ENCODE measurements at places on chromosomes 3 and 15. TPM values are rescaled to one million over a fixed set of nuclear protein-coding genes. Genes with fewer than 3 reads are reported as not detected.

Gene ARRDC4
- total RNA-seq, result 8.1 TPM

- DNase-seq, result no peak
- no peak overlapping the region for H3K4me3 ChIP-seq
- no peaks in the 10 kb centered on the region for H3K4me1 ChIP-seq
- no peaks in the 10 kb centered on the region for H3K27me3 ChIP-seq
These were observed 236.3 kb downstream of the NFKBIZ start for GRCh38 chr3:102085431-102086176.

GRCh38 chr15:77988347-77989295, 88.9 kb downstream of the TBC1D2B start:
- DNase-seq, result no peak
- H3K4me3 ChIP-seq, result no peak overlapping the region
- H3K4me1 ChIP-seq, result no peaks in the 10 kb centered on the region
- H3K27me3 ChIP-seq, result no peaks in the 10 kb centered on the region

DNA sequence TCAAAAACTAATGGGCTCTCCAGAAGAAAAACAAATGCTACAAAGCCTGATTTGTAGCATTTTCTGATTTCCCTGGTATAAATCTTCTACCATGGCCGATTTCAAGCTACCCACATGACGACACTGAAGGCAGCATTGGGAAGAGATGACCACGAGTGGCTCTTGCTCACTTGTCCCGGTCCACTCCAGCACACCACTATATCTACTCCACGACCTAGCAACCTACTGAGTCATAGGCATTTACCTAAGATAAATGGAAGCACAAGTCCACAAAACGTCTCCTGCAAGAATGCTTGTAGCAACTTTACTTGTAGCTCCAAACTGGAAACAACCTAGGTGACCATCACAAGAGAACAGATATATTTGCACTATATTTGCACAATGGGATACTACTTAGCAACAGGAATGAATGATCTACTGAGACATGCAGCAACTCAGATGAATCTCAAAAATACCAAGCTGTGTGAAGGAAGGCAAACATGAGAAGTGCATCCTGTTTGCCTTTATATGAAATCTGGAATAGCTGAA, 60.8 kb upstream of the HES1 start:
- H3K4me3 ChIP-seq, result no peak overlapping the region
- H3K4me1 ChIP-seq, result no peaks in the 10 kb centered on the region
- no peaks in the 10 kb centered on the region for H3K36me3 ChIP-seq
- DNase-seq, result no peak
- no peaks in the 10 kb centered on the region for H3K27me3 ChIP-seq
- no peak overlapping the region for H3K27ac ChIP-seq

- no peak for DNase-seq
- H3K27ac ChIP-seq, result no peak overlapping the region
- H3K36me3 ChIP-seq, result no peaks in the 10 kb centered on the region
- no peaks in the 10 kb centered on the region for H3K4me1 ChIP-seq
These were observed 50.8 kb downstream of the SEMA3G start for GRCh38 chr3:52393959-52394670.

Data from H9 (cell line).